Vagina (tissue), 2 donors: ENCODE measurements at places on chromosomes 13 and 19. TPM values are rescaled to one million over a fixed set of nuclear protein-coding genes. Genes with fewer than 3 reads are reported as not detected.

DNA sequence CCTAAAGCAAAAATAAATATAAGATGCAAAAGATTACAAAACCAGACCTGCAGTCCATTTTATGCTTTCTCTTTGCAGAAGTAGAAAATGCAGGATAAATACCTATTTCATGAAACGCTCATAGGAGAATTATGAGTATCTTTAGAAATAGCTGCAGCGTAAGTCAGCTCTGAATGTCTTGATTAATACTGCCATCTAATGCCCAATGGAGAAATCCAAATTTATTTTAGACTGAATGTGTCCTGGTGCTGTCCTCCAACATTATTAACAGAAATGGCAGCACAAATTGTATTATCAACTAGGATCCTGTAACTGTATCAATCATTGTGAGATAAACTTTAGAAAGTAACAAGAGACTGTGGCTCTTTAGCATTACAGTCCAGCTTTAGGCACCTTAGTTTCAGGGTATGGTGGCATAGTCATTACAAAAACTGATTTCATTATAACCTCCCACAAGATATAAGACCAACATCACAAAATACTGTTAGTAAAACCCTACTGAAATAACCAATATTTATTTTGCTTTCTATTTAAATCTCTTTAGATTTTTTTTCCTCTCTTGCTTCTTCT lies 162.1 kb upstream of the MIR17HG start:
- no peak for DNase-seq

DNA sequence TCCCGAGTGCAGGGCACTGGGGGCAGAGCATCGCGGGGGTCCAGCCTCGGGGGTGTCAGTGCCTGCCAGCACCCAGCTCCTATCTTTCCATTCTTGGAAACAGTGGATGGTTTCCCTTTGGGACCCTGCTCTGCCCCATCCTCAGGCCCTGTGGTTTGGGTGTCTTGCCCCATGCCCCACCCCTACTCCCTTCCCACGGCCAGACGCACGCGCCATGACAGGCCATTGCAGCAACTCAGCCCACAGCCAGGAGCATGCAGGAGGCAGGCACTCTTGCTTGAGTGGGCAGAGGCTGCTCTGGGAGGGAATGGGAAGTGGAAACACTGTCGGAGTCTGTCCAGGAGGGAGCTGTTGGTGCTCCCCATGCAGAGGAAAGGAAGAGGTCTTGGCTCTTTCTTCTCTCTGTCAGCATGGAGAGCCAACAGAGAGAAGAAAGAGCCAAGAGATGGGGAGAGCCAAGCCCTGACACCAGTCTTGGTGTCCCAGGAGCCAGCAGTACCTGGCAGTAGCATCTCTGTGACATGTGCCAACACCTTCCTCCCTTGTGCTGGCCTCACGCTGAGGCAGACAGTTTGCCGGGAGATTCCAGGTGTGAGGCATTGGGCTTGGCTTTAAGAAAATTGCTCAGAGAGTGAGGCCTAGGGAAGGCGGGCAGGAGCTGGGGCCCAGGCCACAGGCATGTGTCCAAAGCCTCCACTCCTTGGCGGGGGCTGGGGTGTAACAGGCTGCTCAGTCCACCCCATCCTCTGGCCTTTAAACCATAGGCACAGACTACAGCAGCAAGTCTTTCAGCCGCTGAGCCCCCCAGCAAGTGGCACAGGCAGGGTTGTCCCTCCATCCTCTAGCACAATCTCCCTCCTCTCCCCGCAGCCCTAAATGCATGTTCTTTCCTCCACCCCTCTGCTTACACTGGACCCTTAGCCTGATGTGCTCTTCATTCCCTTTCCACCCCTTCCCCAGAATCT lies 86.7 kb upstream of the UQCRFS1 start:
- DNase-seq: no peak

DNA sequence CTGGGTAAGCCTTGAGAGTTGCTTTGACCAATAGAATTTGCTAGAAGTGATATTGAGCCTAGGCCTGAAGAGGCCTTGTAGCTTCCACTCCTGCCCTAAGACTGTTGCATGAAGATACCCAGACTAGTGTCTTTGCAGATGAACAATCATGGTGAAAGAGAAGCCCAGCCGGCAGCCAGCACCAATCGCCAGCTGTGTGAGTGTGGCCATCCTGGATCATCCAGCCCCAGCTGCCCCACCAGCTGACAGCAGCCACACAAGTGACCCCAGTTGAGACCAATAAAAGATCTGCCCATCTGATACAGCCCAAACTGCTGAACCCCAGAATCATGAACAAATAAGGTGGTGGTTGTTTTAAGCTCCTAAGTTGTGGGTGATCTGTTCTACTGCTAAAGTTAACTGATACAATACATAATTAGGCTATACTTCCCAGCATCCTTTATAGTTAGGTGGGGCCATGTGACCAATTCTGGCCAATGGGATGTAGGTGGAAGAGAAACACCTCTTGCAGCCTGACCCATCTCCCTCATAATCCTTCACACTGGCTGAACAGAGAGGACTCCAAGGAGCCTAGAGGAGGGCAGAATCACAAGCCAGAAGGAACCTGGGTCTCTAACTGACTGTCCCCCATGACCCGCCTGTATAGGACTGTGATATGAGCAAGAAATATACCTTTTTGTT lies 9.4 kb upstream of the ZNF428 start:
- DNase-seq: no peak

- DNase-seq: no peak
These were observed 1599.8 kb downstream of the OLFM4 start for GRCh38 chr13:54628383-54628782.

- DNase-seq: no peak
These were observed 721.8 kb downstream of the PCDH9 start for GRCh38 chr13:66508153-66508909.

Gene IL27RA
- 1.5 TPM for total RNA-seq

DNA sequence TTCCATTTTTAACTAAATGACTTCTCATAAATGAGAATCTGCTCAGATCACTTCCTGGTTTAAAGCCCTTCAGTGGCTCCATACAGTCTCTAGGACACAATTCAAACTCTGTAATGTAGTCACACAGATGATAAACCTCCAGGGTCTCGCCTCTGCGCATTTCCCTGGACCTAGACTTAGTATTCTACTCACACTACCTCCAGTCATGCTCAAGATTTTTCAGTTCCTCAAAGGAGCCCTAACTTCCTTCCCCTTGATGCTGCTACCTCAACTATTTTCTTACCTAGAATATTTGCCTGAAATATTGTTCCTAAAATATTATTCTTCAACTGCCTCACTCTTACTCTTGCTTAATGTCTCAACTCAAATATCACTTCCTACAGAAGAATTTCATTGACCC lies 86.7 kb upstream of the TPP2 start:
- DNase-seq: no peak
